Activated CD8-positive, alpha-beta memory T cell treated with anti-CD3 and anti-CD28 coated beads for 4 hours (primary cell): ENCODE measurements at places on chromosomes 1 and 21.

- no peak for DNase-seq
Measured at GRCh38 chr1:2091611-2092604, 41.7 kb downstream of the PRKCZ start.

- no peak for DNase-seq
Measured at GRCh38 chr1:6074192-6074901, 28.7 kb downstream of the KCNAB2 start.

DNA sequence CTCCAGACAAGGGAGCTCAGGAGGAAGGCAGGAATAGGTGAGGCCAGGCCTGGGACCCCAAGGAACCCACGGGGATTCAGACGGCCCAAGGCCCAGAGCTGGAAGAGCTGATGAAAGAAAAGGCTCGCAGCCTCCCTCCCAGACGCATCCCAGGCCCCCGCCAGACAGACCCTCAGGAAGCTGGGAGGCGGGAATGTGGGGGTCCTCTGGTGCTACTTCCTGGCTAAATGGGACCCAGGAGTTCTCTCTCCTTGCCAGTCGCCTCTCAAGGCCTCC lies 430 bp downstream of the FBXO2 start:
- DNase-seq = no peak

GRCh38 chr1:29084196-29084521 lies 39.5 kb downstream of the TMEM200B start:
- no peak for DNase-seq

DNA sequence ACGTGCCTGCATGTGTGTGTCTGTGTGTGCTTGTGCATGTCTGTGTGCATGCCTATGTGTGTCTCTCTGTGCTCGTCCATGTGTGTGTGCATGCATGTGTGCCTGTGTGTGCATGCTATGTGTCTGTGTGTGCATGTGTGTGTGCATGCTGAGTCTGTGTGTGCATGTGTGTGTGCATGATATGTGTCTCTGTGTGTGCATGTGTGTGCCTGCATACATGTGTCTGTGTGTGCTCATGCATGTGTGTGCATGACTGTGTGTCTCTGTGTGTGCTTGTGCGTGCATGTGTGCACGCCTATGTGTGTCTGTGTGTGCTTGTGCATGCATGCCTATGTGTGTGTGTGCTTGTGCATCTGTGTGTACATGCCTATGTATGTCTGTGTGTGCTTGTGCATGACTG lies 52.3 kb downstream of the TCP10L start:
- DNase-seq = no peak
